ENCODE measurements at places on chromosomes 16 and 17. TPM values are rescaled to one million over a fixed set of nuclear protein-coding genes. Genes with fewer than 3 reads are reported as not detected.

DNA sequence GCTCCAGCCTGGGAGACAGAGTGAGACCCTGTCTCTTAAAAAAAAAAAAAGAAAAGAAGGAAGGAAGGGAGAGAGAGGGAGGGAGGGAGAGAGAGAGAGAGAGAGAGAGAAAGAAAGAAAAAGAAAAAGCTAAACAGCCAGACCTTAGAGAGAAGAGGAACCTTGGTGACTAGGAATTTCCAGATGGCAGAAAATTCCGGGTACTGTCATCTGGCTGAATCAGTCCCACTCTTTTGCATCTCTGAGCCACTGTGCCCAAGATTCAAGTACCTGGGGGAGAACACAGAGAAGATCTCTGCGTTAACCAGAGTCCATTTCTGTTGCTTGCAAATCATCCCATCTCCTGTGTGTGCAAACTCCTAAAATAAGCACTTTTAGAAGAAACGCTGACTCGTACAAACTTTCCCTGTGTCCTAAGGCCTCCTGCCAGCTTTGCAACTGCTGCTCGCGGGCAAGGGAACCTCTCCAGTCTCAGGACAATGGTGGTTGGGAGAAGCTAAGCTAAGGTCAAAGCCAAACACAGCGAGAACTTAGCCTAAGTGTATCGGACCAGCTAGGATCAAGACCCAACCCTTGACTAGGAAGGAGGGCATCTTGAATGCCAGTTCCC, 18.0 kb downstream of the BMERB1 start:
- no peak for DNase-seq

- no peak for DNase-seq
Observed at GRCh38 chr16:87647431-87648185, 45.3 kb downstream of the JPH3 start.

DNA sequence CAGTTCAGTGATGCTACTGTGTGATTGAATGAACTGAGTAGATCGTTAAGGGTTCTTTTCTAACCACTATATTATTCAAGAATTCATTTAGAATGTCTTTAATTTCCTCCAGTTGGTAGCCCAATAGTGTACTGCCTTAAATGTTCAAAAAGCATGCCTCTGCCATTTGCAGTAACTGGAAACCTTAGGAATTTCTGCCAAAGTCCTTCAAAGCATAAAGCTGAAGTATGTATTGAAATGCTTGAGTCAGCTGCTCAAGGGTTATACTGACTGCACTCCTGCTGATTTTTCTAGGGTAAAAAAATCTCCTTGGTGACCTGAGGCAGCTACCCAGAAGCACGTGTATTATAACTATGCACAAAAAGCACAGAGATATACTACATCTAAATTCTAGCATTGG, 56.5 kb downstream of the SNTB2 start:
- no peak for DNase-seq

DNA sequence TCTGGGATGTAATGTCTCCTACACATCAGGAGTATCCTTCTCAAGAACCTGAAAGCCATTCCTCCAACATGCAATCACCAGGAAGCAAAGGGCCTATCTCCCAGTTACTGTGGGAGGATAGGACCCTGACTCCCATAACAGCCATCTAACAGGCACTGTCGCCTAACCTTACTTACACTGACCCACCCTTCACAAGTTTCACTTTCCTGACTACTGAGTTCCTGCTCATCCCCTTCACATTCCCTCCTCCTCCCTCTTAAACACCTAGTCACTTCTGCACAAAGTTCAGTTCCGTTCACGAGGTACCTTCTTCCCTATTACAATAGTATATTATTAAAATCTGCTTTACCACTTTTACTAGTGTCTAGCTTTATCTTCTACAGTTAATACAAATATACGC, 1.3 kb downstream of the C17orf67 start:
- DNase-seq = peak; percentile 76

DNA sequence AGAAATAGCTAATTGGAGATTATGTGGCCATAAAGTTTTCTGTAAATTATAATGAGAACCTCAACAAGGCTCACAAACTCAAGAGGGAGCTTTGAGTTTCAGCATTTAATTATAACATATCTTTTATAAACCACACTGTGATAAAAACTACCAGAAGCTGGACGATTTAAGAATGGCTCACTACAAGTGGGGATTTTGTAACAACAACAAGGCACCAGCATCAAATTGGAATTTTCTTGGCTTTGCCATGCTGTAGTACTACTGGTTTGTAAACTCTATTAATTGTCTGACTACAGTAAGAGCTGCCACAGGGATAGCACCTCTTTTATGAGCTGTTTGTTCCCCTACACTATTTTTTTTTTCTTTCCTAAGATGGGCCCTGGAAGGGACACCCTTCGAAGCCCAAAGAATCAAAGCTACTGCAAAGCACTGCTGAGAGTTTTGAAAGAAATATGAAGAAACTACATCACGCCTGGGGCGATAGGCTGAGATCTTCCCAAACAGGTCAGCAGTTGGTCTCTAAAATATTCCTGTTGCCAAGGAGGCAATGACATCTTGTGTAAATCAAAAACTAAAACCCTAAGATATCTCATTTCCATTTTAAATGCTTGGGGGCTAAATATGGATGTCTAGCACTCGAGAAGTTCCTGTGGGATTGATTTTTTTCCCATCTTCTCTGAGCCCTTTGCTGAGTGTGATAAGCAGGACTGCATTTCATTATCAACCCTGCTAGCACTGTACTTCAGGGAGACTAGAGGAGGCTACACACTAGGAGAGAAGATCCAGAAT, 40.9 kb downstream of the SKAP1 start:
- DNase-seq = no peak

- no peak for DNase-seq
Observed at GRCh38 chr16:12703935-12704334, 99.8 kb downstream of the CPPED1 start.

DNA sequence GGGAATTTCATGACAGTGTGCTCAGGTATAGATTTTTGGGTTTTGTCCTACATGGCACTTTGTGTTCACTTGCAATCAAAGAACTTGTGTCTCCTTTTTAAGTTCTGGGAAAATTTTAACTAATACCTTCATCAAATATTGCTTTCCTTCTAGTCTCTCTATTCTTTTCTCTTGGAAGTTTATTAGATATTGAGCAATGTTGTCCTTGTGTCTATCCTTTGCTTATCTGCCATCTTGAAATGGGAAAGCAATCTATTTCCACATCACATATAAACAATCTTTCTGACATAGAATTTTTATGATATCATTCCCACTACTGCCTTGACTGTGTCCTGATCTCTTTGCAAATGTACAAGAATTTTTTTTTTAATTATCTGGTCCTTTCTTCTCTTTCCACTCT, 4.4 kb upstream of the ABCA9 start:
- no peak for DNase-seq

Gene VPS4A
- polyA plus RNA-seq = 43.7 TPM

GRCh38 chr17:42111871-42112551, 503 bp downstream of the DHX58 start:
- peak; percentile 72 for DNase-seq

DNA sequence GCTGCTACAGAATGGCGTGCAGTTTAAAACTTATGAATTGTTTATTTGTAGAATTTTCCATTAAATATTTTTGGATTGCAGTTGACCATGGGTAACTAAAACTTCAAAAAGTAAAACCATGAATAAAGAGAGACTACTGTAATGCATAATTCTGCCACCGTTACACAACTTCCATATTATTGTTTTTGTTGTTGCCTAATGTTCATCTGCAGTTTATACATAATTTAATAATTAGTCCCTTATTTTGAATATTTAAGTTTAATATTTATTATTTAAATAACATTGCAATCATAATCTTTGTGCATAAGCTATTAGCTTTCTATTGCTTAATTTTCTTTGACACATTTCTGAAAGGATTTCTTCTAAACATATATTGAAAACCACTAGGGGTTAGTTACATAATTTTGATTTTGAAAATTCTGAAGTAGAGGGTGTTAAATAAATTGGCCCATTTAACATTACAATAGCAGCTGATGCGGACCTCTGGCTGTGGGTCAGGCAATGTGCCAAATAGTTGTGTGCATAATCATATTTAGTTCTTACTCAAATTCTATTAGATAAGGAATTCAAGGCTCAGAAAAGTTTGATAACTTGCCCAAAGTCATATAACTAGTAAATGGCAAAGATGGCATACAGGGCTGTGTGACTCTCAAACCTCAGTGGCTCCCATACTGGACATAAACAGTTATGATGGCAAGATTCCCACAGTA, 31.1 kb downstream of the PPM1E start:
- DNase-seq = no peak

GRCh38 chr16:78903843-78904242, 696.7 kb downstream of the MAF start:
- DNase-seq = peak; percentile 83

DNA sequence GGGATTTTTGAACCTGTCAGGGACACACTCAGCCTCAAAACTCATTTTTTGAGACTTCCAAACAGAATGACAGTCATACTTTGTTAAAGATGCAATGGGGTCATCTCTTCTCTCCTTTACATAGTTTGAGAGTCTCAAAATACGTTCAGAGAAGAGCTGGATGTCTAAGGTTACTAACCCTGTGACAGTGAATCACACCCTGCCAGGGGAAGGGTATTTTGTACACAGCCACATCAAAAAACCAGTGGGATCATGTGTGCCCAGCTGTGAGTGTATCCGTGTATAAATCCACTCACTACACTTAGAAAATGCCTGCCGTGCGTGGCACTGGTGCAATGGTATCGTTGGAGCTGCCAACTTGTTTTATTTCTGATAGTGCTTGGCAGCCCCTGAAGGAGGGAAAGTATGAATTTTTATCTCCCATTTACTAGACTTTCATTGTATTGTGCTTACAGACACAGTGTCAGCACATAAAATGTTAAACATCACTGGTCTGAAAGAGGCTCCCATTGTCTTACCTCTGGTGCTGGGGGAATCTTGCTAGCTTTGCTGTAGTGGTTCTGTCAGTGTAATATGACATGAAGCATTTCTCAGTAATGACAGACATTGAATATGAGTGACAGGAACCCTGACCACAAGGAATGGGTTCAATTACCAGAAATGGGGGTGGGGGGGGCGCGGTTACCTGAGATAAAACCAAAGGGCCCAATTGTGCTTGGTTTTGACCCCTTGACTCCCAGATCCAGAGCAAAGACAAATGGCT, 256.3 kb downstream of the FTO start:
- no peak for DNase-seq

DNA sequence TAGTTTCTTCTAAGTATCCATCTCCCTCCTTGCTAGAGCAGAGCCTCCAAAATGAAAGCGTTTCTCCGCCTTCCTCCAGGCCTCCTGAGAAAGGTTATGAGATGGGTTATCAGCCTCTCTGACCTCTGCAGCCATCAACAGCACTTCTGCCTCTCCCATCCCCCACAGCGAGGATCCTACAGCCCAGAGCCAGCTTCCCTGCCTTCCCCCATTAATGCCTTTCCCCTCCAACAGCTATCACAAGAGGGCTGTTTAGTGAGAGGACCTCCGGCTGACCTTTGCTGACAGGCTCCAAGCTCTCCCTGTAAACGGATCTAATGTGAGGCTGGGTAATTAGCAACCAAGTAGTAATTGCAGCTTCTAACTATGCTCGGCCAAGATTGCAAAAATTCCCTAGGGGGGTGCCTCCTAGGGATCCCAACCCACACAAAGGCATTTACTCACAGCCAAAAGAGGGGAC, 55.8 kb downstream of the ZFHX3 start:
- peak; percentile 30 for DNase-seq
